ENCODE measurements at places on chromosomes 16 and 17. TPM values are rescaled to one million over a fixed set of nuclear protein-coding genes. Genes with fewer than 3 reads are reported as not detected.

GRCh38 chr17:44548376-44549230 lies 8.7 kb upstream of the FZD2 start:
- H3K36me3 ChIP-seq = no peaks in the 10 kb centered on the region
- no peak overlapping the region for H3K27ac ChIP-seq

Gene CLDN7
- 1.1 TPM for total RNA-seq

Gene NTN1
- 1.0 TPM for total RNA-seq

DNA sequence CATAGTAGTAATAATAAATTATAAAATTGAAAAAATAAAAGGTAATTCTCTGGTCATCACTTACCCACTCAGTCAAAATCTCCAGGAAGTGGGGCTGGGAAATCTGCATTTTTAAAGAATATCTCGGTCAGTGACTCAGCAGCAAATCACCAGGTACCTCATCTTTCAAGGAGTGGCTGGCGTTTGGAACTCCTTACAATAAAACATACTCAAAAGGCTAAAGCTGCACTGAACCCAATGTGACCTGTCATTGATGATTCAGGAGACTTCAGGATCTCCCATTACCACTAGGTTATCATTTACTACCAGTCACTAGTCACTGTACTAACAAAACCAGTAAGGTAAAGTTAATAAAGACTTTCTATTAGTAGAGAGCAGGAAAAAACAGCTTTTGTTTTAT lies 21.5 kb upstream of the RFFL start:
- no peak for DNase-seq
- peaks cover 58% of the 10 kb centered on the region for H3K4me1 ChIP-seq
- no peak overlapping the region for H3K27ac ChIP-seq
- H3K4me3 ChIP-seq = no peak overlapping the region
- H3K36me3 ChIP-seq = peaks cover 8% of the 10 kb centered on the region
